HT-29 (cell line): ENCODE measurements at places on chromosomes 16 and 17.

- DNase-seq: no peak
Observed at GRCh38 chr16:84628226-84628731, 10.4 kb upstream of the COTL1 start.

- DNase-seq: no peak
Observed at GRCh38 chr17:31092475-31093064, 2.2 kb upstream of the NF1 start.

GRCh38 chr16:64470916-64471315 is 650.9 kb downstream of the CDH11 start:
- no peak for DNase-seq

DNA sequence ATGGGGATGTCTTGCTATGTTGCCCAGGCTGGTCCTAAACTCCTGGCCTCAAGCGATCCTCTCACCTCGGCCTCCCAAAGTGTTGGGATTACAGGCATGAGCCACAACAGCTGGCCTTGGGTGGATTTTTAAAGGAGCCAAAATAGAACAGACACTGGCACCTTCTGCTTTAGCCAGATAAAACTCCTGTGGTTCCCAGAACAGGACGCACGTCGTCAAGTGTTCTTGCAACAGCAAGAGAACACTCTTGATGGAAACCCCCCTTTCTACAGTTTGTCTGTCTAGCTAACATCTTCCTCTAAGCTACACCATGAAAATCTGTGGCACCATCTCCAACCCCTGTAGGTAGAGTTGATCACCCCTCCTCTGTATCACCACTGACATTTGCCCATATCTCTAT is 122.6 kb downstream of the NPIPB5 start:
- no peak for DNase-seq

DNA sequence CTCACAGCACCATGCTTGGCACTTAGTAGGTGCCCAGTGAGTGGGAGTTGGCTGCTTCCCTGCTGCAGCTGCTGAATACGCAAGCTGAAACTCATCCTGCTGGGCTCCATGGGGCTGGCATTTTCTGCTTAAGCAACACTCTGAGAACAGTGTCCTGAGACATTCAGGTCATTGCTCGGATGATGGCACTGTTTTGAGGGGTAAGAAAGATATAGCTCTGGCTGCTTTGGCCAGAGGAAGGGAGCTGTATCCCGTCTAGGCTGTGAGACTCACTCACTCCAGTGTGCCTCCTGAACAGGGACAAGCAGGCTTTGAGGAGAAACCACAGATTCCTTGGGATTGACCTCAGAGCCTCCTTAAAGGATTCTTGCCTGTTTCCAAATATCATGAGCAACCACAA is 120.5 kb downstream of the CLEC16A start:
- no peak for DNase-seq

- DNase-seq: no peak
Observed at GRCh38 chr17:71649941-71650350, 470.9 kb upstream of the SOX9 start.

GRCh38 chr17:22516861-22517636 is 824.7 kb downstream of the KCNJ18 start:
- DNase-seq: no peak

- peak; percentile 91 for DNase-seq
Observed at GRCh38 chr17:21043296-21044232, 753 bp upstream of the USP22 start.
